ENCODE measurements at places on chromosomes 16 and 17. TPM values are rescaled to one million over a fixed set of nuclear protein-coding genes. Genes with fewer than 3 reads are reported as not detected.
A peak's percentile ranks its signal among the peaks of the same experiment; 100 is the strongest.

The KIF22 gene
- polyA plus RNA-seq: 73.7 TPM

The CPHXL gene
- polyA plus RNA-seq: not detected

- no peak for DNase-seq
Observed at GRCh38 chr16:74099530-74099929, 197.1 kb upstream of the PSMD7 start.

GRCh38 chr16:88909431-88910210 is 43.2 kb upstream of the PABPN1L start:
- no peak for DNase-seq

The CCL14 gene
- polyA plus RNA-seq: not detected

The ALOX12B gene
- polyA plus RNA-seq: 1.0 TPM

The RNF43 gene
- 2.5 TPM for polyA plus RNA-seq

DNA sequence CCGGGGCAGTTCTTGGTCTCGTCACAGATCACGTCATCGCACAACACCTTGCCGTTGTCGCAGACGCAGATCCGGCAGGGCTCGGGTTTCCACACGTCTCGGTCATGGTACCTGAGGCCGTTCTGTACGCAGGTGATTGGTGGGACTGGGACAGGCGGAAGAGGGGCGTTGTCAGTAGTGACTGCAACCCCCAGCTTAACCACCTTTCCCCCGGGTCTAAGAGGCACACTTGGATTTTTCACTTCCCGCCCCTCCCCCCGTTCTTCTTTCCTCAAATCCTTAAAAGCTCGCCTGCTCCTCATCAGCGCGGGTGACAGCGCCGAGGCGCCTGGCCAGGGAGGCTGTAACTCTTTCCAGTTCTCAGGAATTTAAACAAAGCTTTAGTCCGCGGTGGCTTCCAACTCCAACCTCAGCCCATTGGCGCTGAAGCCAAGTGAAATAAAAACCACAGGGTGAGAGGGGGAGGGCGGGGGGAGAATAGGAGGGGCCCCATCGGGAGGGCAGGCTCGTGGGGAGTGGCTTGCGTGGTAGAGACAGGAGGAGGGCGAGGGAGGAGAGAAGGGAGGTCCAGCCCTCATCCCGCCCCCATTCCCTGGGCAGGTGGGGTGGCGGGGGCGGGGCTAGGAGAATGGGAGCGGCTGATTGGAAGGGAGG is 1.5 kb downstream of the COL1A1 start:
- peak; percentile 91 for DNase-seq

DNA sequence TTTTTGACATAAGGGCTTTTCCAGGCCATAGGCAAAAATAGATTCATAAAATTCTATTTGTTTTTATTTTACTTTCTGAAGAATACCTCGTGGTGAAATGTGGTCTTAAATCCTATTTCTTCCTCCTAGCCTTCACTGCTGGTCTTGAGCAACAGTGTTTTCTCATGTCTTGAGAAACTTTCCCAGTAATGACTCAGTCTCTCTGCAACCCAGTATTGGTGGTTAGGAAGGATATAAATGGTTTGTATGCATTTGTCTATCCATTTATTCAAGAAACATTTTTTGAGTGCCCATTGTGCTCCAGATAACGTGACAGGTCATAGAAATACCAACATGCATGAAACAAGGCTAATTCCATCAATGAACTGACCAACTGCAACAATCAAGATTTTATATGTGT is 213.9 kb downstream of the TMEM114 start:
- DNase-seq: no peak

DNA sequence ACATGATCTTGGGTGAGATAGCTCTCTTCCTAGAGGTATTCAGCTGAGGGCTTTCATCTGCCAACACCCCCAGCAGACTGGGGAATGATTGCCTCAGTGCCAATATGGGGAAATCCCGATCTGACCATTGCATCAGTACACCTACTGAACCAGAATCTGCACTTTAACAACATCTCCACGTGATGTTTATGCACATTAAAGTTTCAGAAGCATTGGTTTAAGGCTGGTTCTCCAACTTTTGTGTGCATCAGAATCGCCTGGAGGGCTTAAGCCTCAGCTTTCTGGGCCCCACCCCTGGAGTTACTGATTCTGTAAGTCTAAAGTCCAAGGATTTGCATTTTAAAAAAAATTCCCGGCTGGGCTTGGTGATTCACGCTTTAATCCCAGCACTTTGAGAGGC is 123.6 kb upstream of the MED13 start:
- peak; percentile 61 for DNase-seq

DNA sequence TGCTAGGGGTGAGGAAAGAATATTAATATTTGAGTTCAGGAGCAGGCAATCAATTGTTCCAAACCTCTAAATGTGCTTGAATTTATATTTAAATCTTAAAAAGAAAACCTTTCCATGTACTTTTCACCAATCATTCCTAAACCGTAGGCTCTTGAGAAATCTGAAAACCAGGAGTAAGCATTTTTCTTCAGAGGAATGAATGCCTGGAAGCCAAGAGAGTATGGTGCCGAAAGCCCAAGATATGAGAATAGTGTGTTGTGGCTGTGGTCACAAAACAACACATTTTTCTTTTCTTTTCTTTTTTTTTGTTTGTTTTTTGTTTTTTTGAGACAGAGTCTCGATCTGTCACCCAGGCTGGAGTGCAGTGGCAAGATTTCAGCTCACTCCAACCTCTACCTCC is 37.6 kb downstream of the TEX2 start:
- DNase-seq: no peak

GRCh38 chr17:17959520-17960361 is 12.5 kb downstream of the TOM1L2 start:
- DNase-seq: peak; percentile 33

DNA sequence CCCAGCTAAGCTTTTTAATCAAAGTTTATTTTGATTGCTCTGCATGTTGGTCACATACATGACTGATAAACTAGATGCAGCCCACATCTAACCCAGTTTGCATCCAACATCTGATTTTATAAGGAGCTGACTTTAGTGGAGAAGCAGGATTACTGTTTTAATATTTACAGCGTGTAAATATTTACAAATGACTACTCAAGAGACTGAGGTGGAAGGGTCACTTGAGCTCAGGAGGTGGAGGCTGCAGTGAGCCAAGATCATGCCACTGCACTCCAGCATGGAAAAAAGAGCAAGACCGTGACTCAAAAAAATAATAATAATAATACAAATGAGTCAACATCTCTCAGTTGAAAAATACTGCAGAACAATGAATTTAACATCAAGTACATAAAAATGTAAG is 50.8 kb downstream of the PARN start:
- DNase-seq: no peak

- DNase-seq: no peak
Observed at GRCh38 chr16:7503666-7504065, 171.0 kb downstream of the RBFOX1 start.

The CIBAR2 gene
- polyA plus RNA-seq: not detected

DNA sequence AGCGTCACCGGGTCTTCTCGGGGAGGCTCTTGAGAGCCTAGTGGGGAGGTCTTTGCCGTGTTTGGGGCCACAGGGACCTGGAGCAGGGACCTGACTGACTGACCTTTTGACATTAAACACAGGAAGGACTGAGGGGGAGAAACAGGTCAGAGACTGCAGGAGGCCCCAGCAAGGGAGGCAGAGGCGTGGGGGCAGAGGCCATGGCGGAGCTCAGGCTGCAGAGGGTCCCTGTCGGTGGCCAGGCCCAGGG is 41.6 kb upstream of the GSE1 start:
- no peak for DNase-seq

GRCh38 chr16:11824362-11824761 is 27.0 kb downstream of the RSL1D1 start:
- DNase-seq: peak; percentile 21

- no peak for DNase-seq
Observed at GRCh38 chr17:32609085-32609484, 122.3 kb downstream of the CDK5R1 start.

DNA sequence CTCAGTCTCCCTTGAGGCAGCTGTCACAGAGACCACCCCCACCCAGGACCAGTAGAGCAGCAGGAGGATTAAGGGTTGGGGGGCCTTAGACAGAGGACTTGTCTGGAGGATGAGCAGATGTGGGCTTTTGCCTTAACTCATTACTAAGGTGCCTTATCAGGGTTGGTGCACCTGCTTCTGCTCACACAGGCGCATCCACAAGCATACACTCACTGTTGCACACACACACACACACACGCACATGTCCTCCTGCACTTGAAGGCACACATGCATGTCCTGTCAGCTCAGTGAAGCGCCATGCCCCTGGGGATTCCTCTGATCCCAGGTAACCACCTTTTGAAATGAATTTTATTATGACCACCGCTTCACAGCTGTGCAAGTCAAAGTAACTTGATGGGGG is 1.2 kb downstream of the GFAP start:
- no peak for DNase-seq

DNA sequence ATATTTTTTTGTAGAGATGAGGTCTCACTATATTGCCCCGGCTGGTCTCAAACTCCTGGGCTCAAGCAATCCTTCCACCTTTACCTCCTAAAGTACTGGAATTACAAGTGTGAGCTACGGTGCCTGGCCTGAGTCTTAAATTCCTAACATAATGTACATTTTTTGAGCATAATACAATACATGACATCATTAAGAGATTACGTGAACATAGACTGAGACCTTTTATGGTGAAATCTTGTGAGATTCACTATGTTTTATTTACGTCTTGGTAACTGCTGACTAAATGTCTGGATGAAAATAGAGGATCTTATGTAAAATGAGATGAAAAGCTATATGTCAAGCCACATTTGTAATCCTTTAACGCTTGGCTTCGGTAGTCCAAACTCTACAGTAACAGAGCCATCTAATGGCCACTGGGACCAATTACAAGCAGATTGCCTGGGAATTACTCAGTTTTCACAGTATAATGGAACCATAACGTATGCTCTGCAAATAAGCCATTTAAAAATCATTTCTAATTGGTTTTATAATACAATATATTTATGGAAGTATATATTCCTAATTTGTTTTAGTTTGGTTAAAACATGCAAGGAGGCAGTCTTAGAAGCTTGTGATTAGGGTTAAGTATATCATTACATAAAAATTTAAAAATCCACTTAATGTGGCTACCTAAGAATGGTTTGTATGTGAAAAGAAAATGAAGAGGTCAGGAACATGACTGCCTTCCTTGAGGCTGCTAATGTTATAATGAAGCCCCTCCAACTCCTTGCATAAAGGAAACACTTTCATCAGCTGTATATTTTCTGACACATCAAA is 8.1 kb upstream of the EFCAB13 start:
- peak; percentile 84 for DNase-seq

The CRHR1 gene
- polyA plus RNA-seq: not detected

All from A549 (cell line).